ENCODE measurements at places on chromosomes 2 and 18.
A peak's percentile ranks its signal among the peaks of the same experiment; 100 is the strongest.

DNA sequence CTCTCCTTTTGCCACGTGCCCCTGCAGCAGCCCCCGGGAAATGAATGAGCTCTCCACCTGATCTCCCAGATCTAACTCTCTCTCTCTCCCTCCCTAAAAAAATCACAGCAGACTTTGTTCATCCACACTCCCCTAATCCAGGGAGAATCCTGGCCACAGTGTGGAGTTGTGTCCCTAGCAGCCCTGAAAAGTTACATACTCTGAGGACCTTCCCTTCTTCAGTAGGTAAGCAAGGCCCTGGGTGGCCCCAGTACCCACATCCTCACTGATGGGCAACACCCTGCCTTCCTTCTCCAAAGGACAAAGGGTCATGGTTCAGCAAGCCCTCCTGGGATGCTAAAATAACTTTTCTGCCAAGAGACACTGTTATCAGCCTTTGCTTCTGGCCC, 76.9 kb upstream of the GLI2 start:
- DNase-seq: no peak

GRCh38 chr2:17933256-17933655, 54.8 kb downstream of the KCNS3 start:
- peak; percentile 18 for DNase-seq

- no peak for DNase-seq
Measured at GRCh38 chr2:190582019-190582418, 47.5 kb upstream of the NEMP2 start.

DNA sequence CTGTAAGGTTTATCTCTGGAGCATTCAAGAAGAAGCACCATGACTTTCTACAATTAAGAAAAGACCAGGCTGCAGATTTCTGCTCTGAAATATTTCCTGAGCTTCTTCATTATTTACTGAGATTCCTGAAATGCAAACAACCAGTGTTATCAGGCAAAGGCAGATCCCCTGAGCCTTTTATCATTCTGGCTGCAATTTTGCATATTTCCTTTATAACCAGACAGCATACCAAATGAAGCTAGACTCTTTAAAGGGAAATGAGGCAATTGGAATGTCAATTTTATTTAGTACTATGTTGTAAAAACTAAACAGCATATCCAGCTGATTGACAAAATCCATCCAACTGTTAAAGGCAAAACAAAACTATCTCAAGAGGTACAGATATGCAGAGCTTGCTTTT, 372.5 kb downstream of the RIT2 start:
- DNase-seq: no peak

DNA sequence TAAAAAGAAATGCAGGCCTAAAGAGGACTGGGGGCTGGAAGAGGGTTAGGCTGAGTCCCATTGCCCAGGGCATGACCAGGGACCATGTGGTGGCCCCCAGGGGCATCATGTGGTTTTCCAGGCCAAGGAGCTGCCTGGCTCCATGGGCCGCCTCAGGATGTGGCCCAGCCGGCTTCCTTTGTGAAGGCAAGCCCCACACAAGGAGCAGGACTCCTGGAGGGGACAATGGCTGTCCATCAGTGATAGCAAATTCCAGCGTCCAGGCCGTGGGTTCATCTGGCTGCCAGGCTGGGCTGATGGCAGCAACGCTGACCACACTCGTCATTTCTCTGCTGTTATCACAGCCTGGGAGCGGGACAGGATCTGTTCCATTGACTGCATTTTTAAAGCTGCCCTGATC, 82.5 kb downstream of the GBX2 start:
- no peak for DNase-seq

DNA sequence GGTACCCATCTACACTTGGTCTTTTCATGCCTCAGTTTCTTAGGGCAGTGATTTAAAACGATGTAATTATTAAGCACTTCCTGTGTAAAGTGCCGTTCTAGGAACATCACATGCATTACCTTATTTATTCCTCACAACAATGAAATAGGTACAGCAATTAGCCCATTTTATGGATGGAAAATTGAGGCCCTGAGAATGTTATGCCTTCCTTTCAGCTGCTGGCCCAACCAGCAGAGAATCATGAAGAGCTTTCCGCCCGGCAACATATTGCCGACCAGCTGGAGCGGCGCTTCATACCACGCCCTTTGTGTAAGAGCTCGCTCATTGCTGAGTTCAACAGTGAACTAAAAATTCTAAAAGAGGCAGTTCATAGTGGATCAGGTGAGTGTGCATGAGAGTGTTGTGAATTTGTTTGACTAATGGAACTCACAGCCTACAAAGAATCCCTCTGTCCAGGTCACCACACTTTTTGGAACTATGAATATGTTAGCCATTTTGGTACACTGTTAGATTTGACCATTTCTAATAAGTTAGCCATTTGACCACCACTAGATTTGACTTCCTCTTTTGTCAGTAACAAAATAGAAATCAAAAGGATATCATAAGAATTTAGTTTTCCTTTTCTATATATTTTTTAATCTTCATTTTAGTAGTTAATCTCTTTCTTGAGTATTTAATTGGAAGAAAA, 25.6 kb upstream of the RPE start:
- DNase-seq: no peak

DNA sequence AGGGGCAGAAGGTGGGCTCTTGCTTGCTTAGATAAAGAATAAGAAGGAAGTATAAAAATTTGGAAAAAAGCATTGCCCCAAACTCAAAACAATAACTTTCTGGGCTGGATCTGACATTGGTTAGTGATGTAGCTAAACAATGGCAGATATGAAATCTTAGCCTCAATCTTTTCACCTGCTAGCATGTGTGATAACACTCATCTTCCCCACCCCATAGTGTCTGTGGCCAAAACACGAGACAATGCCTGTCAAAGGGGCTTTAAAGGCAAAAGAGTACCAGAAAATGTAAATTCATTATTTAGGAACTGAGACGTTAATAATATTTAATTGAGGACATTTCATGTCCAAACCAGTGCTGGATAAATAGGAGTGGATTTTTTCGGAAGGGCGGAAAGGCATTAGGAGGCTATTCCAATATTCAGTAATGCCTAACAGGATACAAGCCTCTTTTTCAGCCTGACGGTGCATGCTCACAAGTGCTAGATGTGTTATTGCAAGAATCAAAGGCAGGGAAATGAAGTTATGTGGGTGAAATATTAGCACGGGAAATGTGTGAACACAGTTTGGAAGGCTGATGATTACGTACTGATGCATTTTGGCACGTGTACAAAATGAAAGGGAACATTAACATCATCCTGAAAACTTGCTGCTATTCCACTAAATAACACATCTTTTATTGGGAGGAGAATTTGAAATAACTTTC, 395.7 kb downstream of the GALR1 start:
- no peak for DNase-seq

GRCh38 chr18:21111346-21112139, at the start of gene ROCK1:
TSS of gene ROCK1 (minus strand) at chr18:21111813. CDS start at chr18:21110910, 903 bp downstream.
- peak; percentile 91 for DNase-seq

- no peak for DNase-seq
Measured at GRCh38 chr2:228777855-228778355, 493.2 kb downstream of the PID1 start.

GRCh38 chr2:240911641-240912265, 5.6 kb downstream of the CROCC2 start:
- no peak for DNase-seq

GRCh38 chr2:155755481-155755880, 577.0 kb downstream of the NR4A2 start:
- no peak for DNase-seq

DNA sequence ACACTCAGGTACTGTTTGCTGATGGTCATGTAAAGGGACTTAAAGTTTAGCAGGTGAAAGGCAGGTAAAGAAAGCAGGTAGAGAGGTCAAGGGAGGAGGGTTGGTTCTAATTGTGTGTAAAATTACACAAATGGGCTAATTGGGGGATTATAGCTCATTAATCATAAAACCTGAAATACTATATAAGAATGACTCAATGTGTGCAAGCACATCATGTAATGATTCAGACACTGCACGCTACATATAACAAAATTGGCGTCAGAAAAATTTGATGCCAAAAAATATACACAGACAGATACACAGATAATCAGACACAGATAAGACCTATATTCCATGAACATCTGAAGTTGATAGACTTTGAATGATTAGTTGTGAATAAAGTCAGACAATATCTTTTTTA, 120.7 kb upstream of the LMAN1 start:
- no peak for DNase-seq

GRCh38 chr18:21769206-21769605, 28.6 kb downstream of the MIB1 start:
- DNase-seq: peak; percentile 3

GRCh38 chr2:222701721-222702131, 30.3 kb downstream of the MOGAT1 start:
- DNase-seq: no peak

GRCh38 chr2:180690611-180691010, 289.8 kb upstream of the UBE2E3 start:
- DNase-seq: no peak

- DNase-seq: no peak
Measured at GRCh38 chr18:36736094-36736493, 92.7 kb downstream of the TPGS2 start.

GRCh38 chr2:237665713-237666143, 38.3 kb downstream of the LRRFIP1 start:
- no peak for DNase-seq

GRCh38 chr2:69180974-69181373, 168.0 kb downstream of the ANTXR1 start:
- no peak for DNase-seq

DNA sequence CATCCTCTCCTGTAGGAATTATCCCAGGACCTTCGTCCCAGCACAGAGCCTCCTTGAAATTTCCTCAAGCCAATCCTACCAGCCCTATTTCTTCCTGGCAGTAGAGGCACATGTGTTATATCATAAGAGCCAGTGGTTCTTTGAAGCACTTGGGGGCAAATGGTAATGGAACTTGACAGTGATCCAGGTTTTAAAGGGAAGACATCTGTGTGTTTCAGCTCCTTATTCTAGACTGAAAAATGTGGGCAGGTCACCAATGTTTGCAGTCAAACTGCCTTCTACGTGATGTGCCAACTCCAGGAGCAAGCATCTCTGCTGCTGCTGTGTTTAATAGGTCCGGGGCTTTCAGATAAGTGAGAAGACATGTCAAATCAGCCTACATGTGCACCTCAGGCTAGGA, 157.1 kb downstream of the GALNT14 start:
- DNase-seq: no peak

- no peak for DNase-seq
Measured at GRCh38 chr2:105573490-105573889, 171.2 kb upstream of the NCK2 start.

- DNase-seq: peak; percentile 48
Measured at GRCh38 chr2:229370509-229370908, 99.4 kb upstream of the PID1 start.

DNA sequence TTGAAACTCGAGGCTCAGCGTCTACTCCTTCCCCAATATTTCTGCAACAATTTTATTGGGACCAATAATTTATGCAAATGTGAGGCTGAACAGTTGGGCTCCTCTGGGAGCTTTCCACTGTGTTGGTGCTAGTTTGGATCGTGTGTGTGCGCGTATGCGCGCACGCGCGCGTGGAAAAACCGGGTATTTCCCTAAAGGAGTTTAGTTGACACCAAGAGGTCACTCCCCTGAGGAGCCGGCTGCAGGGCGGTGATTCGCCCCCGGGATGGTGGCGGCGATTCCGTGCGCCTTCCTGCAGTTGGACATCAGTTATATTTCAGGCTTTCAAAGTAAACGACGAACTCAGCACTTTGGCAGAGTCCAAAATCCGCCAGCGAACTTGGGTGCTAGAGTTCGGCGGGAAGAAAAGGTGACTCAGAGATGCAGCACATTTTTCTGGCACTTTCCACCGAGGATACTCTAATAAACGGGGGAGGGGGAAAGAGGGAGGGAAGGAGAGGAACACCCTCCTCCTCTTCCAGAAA, 186.5 kb upstream of the FANCL start:
- peak; percentile 5 for DNase-seq

- DNase-seq: no peak
Measured at GRCh38 chr2:204321910-204322751, 223.1 kb upstream of the PARD3B start.

- DNase-seq: no peak
Measured at GRCh38 chr18:76557026-76557575, 62.1 kb upstream of the ZNF516 start.

DNA sequence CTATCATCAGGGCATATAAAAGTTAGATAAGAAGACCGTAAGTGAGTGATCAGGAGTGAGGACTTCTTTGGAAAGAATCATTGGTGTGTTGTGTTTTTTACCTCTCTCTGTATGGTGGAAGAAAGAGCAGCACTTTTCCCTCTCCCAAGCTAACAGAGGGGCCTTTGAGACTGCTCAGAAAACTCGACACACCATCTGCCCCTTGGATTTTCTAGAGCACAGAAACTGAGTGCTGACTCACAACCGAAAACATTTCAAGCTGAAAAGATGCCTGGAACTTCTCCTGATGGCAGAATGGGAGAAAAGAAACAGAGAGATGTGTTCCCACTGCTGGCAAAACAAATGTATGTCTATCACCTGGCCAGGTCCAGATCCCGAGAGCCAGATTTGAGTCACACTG, 156.6 kb downstream of the DNAH7 start:
- DNase-seq: no peak

DNA sequence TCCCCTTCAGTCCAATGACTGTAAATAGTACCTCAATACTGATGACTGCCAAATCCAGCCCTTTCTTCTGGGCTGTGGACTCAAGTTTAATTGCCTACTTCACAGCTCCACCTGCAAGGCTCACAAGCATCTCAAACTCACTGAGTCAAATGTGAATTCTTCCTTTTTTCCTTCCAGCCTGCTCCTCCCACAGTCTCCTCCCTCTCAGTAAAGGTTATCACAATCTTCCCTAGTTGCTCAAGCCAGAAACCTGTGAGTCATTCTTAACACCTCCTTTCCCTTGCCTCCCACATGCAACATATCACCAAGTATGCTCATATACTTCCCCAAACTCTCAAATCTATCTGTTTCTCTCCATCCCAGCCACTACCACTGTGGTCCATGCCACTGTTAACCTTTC, 3.7 kb upstream of the MFSD6 start:
- DNase-seq: no peak

GRCh38 chr2:241908686-241909420, 39.3 kb downstream of the RTP5 start:
- DNase-seq: no peak

DNA sequence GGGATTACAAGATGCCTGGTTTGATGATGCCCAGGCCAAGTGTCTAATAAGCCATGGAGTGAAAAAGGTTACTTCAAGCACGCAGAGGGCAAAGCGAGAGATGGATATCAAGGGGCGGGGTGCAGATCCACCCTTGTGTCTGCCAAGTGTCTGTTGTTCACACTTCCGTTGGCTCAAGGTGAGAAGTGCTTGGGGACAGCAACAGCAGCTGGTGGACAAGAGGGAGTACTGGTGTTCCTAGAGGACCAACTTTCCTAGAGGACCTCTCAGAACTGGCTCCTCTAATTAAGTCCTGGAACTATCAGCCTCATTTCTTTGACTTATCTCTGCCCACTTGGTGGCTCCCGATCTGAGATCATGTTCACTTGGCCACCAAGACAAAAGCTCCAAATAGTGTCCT, 299.1 kb downstream of the PRKCE start:
- no peak for DNase-seq
